ENCODE measurements at places on chromosomes 4 and X.

DNA sequence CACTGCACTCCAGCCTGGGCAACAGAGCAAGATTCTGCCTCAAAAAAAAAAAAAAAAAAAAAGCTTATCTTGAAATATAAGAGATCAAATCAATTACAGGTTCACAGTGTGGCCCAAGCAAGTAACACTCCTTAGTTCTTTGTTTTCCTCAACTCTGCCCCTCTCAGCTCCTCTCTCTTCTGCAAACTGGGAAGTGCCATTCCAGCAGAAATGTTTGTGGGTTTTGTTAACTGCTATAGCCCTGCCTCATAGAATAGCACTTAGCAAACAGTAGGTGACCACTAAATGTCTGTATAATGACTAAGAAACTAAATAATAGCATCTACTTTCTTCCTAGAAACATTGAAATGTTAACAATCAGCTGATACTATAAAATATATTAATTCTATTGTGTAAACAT lies 160.0 kb upstream of the NAP1L5 start:
- no peak for DNase-seq

GRCh38 chr4:177108708-177109107 lies 201.0 kb upstream of the NEIL3 start:
- DNase-seq: no peak

GRCh38 chr4:103845075-103845474 lies 125.3 kb upstream of the TACR3 start:
- DNase-seq: no peak

GRCh38 chr4:1720163-1720983 lies 750 bp downstream of the TMEM129 start:
- DNase-seq: peak; percentile 41

- no peak for DNase-seq
These were observed 96.3 kb downstream of the TMA16 start for GRCh38 chr4:163590619-163591264.

Data from CD4-positive, alpha-beta T cell treated with Interleukin-10 for 1 hour (primary cell).